ENCODE measurements at places on chromosomes 16 and 17.
A peak's percentile ranks its signal among the peaks of the same experiment; 100 is the strongest.

DNA sequence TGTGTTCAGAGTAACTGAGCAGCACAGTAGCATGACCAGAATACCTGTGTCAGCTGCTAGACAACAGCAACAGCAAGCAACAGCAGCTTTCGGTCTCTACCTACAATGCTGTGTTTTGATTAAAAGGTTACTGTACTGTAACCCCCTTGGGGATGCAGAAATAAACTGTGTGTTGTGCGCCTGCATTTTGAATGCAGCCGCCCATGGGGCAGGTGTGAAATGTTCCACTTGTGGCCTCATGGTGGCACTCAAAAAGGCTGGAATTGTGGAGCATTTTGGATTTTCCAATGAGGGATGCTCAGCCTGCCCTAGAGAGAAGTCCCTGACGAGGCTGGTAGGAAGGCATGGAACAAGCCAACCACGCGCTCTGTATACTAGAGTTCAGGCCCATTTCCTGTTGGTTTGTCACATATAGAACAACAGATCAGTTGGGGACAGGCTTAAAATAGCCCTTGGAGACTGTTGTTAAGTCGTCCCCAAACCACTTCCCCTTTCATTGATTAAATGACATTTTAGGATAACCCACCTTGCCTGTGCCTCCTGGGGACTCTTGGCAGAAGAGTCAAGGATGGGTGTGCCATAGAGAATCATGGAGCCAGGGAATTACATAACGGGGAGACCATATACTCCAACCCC lies 27.1 kb downstream of the SCPEP1 start:
- no peak for DNase-seq

DNA sequence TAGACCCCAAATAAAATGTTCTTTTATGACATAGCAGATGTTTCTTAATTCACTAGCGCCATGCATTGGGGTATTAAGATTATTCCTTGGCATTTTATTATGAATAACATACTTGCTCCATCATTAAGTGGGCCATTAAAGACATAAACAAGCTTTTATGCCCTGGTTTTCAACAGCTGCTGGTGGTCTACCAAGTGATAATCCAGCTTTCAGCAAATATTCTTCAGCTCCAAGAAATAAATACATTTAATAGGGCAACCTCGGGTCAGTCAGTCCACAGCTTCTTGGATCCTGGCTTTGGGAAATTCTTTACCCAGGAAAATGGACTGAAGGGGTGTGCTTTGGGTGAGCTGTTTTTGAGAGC lies 217.3 kb upstream of the IRX3 start:
- no peak for DNase-seq

DNA sequence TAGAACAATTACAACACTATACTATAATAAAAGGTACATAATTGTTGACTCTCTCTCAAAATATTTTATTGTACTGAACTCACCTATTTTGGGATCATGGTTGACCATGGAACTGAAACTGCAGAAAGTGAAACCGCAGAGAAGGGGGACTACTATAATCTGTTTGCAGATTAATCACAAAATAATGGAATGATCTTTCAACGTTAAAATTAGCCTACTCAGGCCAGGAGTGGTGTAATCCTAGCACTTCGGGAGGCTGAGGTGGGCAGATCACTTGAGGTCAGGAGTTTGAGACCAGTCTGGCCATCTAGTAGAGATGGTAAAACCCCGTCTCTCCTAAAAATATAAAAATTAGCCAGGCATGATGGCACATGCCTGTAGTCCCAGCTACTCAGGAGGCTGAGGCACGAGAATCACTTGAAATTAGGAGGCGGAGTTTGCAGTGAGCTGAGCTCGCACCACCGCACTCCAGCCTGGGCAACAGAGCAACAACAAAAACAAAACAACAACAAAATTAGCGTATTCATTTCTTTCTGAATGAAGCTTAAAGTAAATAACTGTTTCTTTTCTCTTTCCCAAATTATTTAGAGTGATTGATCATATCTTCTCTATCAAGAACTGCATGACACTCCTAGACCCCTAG lies 45.6 kb downstream of the IKZF3 start:
- DNase-seq = no peak

DNA sequence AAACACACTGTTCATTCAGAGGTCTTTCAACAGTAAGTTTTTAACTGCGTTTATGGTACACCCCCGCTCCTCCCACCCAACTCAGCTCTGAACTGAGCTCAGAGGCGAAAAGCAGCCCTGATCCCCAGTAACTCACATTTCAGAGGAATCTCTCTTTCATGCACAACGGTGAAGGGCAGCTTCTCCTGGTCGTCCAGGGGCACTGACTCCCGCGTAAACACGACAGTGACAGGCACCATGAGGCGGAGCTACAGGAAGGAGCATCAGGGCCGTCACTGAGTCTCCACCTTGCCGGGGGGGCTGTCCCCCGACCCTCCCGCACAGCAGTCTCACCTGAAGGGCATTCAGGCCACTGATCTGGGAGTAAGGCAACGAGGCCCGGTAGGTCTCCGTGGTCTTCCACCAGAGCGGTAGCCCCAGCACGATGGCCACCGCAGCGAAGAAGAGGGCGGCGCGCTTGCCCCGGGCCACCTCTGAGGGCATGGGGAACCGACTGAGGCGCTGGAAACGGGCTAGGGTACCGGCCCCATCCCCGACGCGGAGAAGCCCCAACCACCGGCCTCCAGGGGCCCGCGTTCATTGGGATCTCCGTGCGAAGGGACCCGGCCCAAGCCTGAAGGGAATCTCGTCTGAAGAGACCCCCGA lies 486 bp downstream of the PIGS start:
- DNase-seq = peak; percentile 26

DNA sequence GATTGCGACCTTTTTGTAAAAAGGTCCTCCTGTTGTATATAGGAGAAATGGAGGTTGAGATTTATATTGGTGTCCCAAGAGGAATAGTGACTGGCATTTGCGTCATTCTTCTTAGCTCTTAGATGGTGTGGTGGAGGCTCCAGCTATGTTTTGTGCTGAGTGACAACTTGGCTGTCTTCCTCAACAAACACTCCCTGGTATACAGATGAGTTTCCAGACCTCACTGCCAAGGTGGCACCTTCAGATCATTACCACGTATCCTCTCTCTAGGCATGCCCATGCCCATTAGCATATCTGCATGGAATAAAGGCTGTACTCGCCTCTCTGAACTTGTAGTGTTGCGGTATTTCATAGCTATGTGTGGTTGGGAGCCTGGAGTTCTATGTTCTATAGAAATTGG lies 120.0 kb downstream of the MAP2K4 start:
- DNase-seq = no peak

All from stimulated activated CD8-positive, alpha-beta memory T cell treated with anti-CD3 and anti-CD28 coated beads, Interleukin-2, amount 100 ng/mL, for 1 hour (primary cell).